ENCODE measurements at places on chromosomes 6 and 20.
A peak's percentile ranks its signal among the peaks of the same experiment; 100 is the strongest.

DNA sequence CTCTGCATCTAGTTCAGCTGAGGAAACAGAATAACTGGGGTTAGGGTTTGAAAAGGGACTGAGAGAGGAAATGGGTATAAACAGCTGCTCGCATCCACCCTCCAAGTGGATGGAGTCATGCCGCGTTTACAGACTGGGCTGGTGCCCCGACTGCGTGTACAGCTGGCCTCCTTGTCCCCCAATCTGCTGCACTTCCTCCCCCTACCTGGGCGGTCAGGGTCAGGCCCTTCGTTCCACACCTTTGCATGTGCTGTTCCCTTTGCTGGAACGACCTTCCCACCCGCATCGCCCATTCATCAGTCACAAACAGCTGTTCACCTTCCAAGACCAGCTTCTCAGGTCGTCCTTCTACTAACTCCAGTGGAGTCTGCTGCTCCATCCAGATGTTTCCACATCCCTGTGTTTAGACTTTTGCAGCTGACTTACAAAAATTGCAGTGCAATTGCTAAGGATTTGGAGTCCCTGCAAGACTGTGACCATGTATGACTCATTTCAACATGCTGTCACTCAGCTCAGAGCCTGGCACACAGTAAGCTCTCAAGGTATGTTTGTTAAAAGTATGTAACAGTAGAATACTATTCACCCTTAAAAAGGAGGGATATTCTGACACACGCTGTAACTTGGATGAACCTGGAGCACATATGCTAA lies 129.3 kb downstream of the DTNBP1 start:
- H3K27me3 ChIP-seq = no peaks in the 10 kb centered on the region
- no peak overlapping the region for H3K27ac ChIP-seq
- H3K4me1 ChIP-seq = no peaks in the 10 kb centered on the region
- H3K4me3 ChIP-seq = no peak overlapping the region
- peak; percentile 3 for DNase-seq

DNA sequence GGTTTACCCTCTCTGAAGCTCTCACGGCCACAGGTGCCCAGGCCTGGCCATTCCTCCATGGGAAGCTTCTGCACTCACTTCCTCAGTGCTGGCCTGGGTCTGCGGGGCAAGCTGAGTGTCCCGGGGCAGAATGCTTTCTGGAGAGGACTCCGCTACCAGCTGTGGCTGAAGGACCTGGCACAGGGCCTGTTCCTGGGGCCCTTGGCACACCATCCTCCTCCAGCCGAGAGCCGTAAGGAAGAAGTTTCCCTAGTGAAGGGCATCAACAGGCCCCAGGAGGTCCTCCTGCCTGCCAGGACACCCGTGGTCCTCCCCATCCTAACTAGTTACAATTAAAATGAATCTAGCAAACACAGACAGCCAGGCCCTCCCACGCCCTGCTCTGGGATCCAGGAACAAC lies 14.0 kb upstream of the KCNK15 start:
- DNase-seq = no peak
- no peaks in the 10 kb centered on the region for H3K27me3 ChIP-seq
- no peak overlapping the region for H3K4me3 ChIP-seq
- H3K36me3 ChIP-seq = peaks cover 7% of the 10 kb centered on the region
- peaks cover 17% of the 10 kb centered on the region for H3K4me1 ChIP-seq

- H3K4me3 ChIP-seq = peak overlapping the region; percentile 92
- peaks cover 18% of the 10 kb centered on the region for H3K36me3 ChIP-seq
- H3K27me3 ChIP-seq = no peaks in the 10 kb centered on the region
- peak overlapping the region; percentile 89 for H3K27ac ChIP-seq
- H3K4me1 ChIP-seq = peaks cover 40% of the 10 kb centered on the region
These were observed 1.4 kb downstream of the AKIRIN2 start for GRCh38 chr6:87700397-87701343.

DNA sequence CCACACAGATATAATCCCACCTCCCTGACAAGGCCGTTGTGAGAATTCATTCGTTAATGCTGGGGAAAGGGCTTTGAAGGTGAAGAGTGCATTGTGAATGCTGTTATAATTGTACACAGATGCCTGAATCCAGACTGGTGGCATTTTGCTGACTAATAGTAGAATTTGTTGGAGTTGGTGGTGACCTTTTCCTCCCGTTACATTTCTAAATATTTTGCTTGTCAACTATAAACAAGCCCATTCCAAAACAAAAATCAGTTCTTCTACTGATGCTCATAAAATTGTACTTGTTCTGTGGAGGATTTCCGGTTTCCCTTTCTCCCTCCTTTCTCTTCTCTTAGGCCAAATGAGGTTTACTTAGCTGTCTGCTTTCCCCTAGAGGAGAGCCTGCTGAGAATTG lies 253.1 kb upstream of the SUPT3H start:
- H3K4me1 ChIP-seq = peaks cover 35% of the 10 kb centered on the region
- H3K27ac ChIP-seq = no peak overlapping the region
- peaks cover 18% of the 10 kb centered on the region for H3K36me3 ChIP-seq
- no peak overlapping the region for H3K4me3 ChIP-seq

DNA sequence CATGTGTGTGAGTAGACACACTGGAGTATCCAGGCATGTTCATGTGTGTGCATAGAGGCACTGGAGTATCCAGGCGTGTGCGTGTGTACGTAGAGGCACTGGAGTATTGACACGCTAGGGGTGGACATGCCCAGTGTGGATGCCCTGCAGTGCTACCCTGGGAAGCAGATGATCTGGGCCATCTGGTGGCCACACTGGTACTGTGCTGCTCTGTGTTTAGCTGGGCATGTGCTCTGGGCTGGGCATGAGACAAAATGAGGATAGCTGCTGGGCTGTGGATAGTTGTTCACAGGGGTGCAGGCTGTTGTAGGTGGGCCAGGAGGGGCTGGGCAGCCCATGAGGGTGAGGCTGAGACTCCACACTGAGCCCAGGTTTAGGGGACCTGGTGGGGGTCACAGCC lies 24.0 kb upstream of the NPBWR2 start:
- no peaks in the 10 kb centered on the region for H3K4me1 ChIP-seq
- no peaks in the 10 kb centered on the region for H3K36me3 ChIP-seq
- peaks cover 8% of the 10 kb centered on the region for H3K27me3 ChIP-seq
- H3K4me3 ChIP-seq = no peak overlapping the region

- no peak overlapping the region for H3K4me3 ChIP-seq
- no peaks in the 10 kb centered on the region for H3K36me3 ChIP-seq
- H3K4me1 ChIP-seq = no peaks in the 10 kb centered on the region
- H3K27ac ChIP-seq = no peak overlapping the region
- no peak for DNase-seq
- no peaks in the 10 kb centered on the region for H3K27me3 ChIP-seq
These were observed 537.4 kb downstream of the TENT5A start for GRCh38 chr6:81215092-81215432.

DNA sequence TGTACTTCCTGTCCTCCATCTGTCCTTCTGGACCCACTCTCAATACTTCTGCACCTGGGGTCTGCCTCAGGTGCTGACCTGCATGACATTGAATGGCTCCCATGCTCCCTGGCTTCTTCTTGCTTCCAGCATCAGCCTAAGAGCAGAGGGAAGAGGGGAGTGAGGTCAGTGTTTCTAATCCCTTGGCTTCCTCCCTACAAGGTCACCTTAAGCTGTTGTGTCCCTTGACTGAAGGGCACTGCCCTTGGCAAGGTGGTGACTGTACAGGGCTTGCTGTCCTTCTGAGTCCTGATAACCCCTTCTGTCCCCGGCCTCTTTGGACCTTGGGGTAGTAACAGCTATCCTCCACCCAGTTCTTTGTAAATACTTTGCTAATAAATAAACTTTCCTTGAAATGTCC lies 9.6 kb downstream of the HLA-DMB start:
- H3K27ac ChIP-seq = no peak overlapping the region
- H3K27me3 ChIP-seq = peaks cover 18% of the 10 kb centered on the region
- no peak for DNase-seq
- peaks cover 5% of the 10 kb centered on the region for H3K4me1 ChIP-seq

- H3K27me3 ChIP-seq = no peaks in the 10 kb centered on the region
- H3K4me3 ChIP-seq = no peak overlapping the region
- no peak overlapping the region for H3K27ac ChIP-seq
- no peaks in the 10 kb centered on the region for H3K4me1 ChIP-seq
- no peaks in the 10 kb centered on the region for H3K36me3 ChIP-seq
These were observed 66.0 kb upstream of the KIF16B start for GRCh38 chr20:16639027-16639941.

- peaks cover 40% of the 10 kb centered on the region for H3K4me1 ChIP-seq
- H3K4me3 ChIP-seq = no peak overlapping the region
- DNase-seq = no peak
- no peak overlapping the region for H3K27ac ChIP-seq
- no peaks in the 10 kb centered on the region for H3K27me3 ChIP-seq
- peaks cover 17% of the 10 kb centered on the region for H3K36me3 ChIP-seq
These were observed 7.6 kb downstream of the MAPK14 start for GRCh38 chr6:36035225-36035624.

GRCh38 chr6:108175592-108176279 lies 9.9 kb downstream of the NR2E1 start:
- H3K27me3 ChIP-seq = peaks cover 92% of the 10 kb centered on the region
- DNase-seq = no peak
- no peaks in the 10 kb centered on the region for H3K36me3 ChIP-seq
- peaks cover 3% of the 10 kb centered on the region for H3K4me1 ChIP-seq
- no peak overlapping the region for H3K27ac ChIP-seq

- no peak overlapping the region for H3K4me3 ChIP-seq
- peaks cover 60% of the 10 kb centered on the region for H3K36me3 ChIP-seq
- no peak for DNase-seq
- peaks cover 67% of the 10 kb centered on the region for H3K4me1 ChIP-seq
These were observed 33.0 kb downstream of the BACH2 start for GRCh38 chr6:90263633-90264032.

DNA sequence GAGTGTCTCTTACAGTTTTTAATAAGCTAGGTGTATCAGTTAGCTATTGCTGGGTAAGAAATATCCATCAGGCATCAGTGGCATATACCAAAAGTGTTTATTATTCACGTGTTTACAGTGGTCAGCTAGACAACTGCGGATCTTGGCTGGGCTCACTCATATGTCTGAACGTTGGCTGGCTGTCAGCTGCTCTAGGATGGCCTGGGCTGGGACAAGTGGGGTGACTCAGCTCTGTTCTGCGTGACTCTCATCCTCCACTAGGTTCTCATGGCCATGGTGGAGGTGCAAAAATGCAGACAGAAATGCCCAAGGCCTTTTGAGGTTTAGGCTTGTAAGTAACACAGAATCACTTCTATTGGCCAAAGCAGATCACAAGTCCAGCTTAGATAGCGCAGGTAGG lies 22.0 kb downstream of the ZNF341 start:
- no peak overlapping the region for H3K27ac ChIP-seq
- H3K4me1 ChIP-seq = no peaks in the 10 kb centered on the region
- H3K4me3 ChIP-seq = no peak overlapping the region
- DNase-seq = no peak

DNA sequence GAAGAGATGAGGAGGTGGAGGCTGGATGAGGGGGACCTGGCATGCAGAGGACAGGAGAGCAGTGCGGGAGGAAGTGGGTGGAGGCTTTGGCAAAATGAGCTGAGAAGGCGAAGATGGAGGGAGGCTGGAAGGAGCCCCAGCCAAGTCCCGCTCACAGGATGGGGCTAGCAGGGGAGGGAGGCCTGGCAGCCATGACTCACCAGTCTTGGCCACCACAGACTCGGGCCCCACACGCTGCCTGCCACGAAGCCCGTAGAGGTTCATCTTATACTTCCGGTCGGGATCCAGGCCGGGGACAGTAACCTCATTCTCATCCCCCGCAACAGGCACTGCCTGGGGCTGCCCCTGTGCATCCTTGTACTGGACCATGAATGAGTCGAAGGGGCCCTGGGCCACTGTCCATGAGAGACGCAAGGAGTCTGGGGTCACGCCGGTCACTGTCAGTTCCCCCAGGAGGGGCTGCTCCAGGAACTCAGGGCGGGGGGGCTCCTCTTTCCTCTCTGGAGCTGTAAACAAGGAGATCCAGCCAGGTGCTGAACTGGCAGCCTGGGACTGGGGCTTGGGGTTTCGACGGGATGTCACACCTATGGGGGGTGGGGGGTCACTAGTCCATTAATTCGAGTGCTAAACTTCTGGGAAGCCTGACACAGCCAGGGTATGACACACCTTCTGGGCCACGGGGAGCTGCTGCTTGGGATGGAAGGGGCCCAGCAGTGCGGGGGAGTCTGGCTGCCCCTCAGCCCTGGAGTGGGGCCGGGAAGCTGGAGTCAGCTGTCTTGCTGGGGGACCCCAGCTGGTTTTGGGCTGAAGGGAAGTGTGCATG lies 27.8 kb downstream of the TNXB start:
- no peak for DNase-seq
- no peak overlapping the region for H3K4me3 ChIP-seq
- peaks cover under 1% of the 10 kb centered on the region for H3K4me1 ChIP-seq
- H3K36me3 ChIP-seq = no peaks in the 10 kb centered on the region

- DNase-seq = no peak
- peaks cover 4% of the 10 kb centered on the region for H3K4me1 ChIP-seq
- no peaks in the 10 kb centered on the region for H3K27me3 ChIP-seq
- H3K4me3 ChIP-seq = no peak overlapping the region
These were observed 30.8 kb downstream of the RRBP1 start for GRCh38 chr20:17651129-17651759.

- peaks cover 4% of the 10 kb centered on the region for H3K27me3 ChIP-seq
- no peak overlapping the region for H3K27ac ChIP-seq
- no peak overlapping the region for H3K4me3 ChIP-seq
- H3K36me3 ChIP-seq = no peaks in the 10 kb centered on the region
- no peaks in the 10 kb centered on the region for H3K4me1 ChIP-seq
- no peak for DNase-seq
These were observed 30.3 kb downstream of the ZKSCAN8 start for GRCh38 chr6:28172006-28172405.

GRCh38 chr6:11110921-11111768 lies at the start of gene ERVFRD-1:
Gene ERVFRD-1 (minus strand): TSS chr6:11111725. CDS start chr6:11105310, 6,415 bp downstream.
- H3K27me3 ChIP-seq = no peaks in the 10 kb centered on the region
- no peaks in the 10 kb centered on the region for H3K36me3 ChIP-seq
- peak within 1 kb of the TSS; percentile 22 for H3K4me3 ChIP-seq
- H3K27ac ChIP-seq = peak within 1 kb of the TSS; percentile 4
- H3K4me1 ChIP-seq = peaks cover 17% of the 10 kb centered on the region

DNA sequence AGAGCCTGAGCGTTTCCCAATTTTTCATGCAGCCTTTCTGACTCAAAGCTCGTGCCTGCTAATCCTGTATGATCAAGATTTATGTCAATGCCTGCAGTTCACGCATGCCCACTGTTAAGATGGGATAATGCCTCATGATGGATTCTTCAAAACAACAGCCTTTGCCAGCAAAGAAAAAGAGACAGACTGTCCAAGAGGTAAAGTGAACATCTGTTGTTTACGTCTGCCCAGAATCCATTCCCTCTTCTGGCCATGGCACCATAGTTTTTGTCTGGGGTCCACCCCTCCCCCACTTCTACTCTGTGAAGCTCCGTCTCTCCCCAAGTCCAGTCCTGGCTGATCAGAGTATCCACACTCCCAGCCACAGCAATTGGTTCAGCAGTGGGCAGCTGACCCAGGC lies 91.9 kb upstream of the EYA2 start:
- H3K4me3 ChIP-seq = no peak overlapping the region
- DNase-seq = no peak
- H3K27ac ChIP-seq = no peak overlapping the region
- peaks cover 5% of the 10 kb centered on the region for H3K27me3 ChIP-seq

- peaks cover 12% of the 10 kb centered on the region for H3K27me3 ChIP-seq
- no peak overlapping the region for H3K4me3 ChIP-seq
- no peaks in the 10 kb centered on the region for H3K4me1 ChIP-seq
- DNase-seq = no peak
- H3K27ac ChIP-seq = no peak overlapping the region
These were observed 8.6 kb upstream of the PFDN4 start for GRCh38 chr20:54199283-54199682.

- peaks cover 2% of the 10 kb centered on the region for H3K4me1 ChIP-seq
- H3K27ac ChIP-seq = no peak overlapping the region
- H3K27me3 ChIP-seq = no peaks in the 10 kb centered on the region
These were observed 22.2 kb downstream of the PSMG4 start for GRCh38 chr6:3280866-3281465.

Data from T-helper 2 cell treated with Interferon-gamma antibody and Interleukin-4, amounts not matched to agents 5 μg/mL and 100 μg/mL, for 36 hours (primary cell).